ENCODE measurements at places on chromosomes 13 and 19.

DNA sequence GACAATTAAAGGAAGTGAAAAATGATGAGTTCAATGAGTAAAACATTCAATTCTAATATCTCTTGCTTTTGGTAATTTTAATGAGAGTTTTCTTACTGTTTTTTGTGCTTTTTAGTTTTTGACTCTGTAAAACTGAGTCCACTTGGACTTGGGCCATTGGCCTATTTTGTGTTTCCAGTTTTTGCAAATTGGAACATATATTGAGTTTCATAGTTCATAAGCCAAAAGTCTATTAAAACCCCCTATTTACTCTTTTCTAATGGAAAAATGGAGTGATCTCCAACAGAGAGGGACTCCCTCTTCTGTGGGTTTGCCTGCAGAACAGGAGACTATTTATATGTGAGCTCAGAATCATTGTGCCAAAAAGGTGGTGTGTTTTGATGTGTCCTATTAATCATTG is 219.7 kb upstream of the SPRY2 start:
- no peak for DNase-seq

DNA sequence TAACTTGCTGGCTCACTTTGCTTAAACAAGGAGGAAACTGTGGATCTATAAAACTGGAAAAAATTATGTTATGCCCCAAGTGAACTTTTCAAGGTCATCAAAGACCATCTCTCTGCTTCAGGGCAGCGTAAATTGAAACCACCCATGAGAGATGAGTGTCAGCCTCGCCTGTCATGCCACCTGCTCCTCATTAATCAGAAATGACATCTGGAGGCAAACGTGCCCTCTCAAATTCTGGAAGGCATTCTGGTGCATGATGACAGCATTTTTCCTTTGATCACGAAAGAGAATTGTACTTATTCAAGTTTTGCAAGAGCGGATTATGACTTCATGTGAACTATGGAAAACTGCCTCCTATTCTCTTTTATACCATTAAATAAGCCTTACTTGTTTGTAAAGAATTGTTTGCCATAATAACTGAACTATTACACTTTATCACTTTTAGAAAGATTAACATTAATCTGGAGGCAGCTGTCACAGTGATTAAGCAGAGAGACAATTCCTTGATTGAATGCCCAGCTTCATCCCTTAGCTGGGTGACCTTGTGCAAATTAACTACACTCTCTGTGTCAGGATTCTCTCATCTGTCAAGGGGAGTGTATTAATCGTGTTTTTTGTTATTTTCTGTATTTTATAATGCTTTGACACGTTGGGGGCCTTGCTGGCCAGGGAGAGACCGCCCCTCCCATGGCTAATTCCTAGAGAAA is 17.0 kb upstream of the SACS start:
- no peak for DNase-seq

GRCh38 chr19:10432736-10433130 is 12.4 kb downstream of the PDE4A start:
- DNase-seq = no peak

DNA sequence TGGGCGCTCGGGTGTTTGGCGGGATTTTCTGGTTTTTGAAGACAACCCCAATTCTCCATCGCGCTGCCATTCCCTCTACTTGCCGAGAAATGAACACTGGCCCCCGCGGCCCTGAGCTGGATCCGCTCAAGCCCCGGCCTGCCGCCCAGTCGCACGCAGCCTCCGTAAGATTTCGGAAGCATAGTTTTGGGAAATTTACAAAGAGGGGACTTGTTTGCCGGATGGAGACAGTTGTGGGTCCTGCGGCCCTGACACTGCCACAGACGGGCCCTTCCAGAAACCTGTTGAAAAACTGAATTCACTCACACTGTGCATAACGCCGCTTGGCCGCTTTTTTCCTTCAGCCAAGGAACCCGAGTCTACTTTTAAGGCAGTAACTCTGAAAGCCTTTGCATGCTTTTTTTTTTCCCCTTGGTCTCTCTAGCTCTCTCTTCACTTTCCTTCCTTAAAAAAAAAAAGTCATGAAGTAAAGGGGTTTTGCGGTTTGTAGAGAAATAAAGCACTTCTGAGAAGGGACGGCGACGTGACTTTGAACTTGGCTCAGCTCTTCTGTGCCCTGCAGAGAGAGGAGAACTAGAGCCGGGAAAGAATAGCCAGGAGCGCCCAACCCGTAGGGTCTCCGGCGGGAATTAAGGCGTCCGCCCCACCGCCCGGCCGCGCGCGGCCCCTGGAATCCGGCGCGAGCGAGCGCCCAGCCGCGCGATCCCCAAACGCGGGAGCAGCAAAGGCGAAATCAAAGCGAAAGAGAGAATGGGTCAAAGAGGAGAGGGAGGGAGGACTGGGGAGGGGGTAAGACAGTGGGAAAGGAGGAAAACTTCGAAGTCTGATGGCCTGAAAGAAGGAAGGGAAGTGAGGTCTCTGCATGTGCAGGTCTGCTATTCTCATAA is 3.4 kb upstream of the ZIC2 start:
- DNase-seq = no peak

GRCh38 chr19:48780631-48781391 is 25.5 kb downstream of the FGF21 start:
- no peak for DNase-seq

GRCh38 chr19:2051773-2052704 is 995 bp upstream of the MKNK2 start:
- DNase-seq = no peak

DNA sequence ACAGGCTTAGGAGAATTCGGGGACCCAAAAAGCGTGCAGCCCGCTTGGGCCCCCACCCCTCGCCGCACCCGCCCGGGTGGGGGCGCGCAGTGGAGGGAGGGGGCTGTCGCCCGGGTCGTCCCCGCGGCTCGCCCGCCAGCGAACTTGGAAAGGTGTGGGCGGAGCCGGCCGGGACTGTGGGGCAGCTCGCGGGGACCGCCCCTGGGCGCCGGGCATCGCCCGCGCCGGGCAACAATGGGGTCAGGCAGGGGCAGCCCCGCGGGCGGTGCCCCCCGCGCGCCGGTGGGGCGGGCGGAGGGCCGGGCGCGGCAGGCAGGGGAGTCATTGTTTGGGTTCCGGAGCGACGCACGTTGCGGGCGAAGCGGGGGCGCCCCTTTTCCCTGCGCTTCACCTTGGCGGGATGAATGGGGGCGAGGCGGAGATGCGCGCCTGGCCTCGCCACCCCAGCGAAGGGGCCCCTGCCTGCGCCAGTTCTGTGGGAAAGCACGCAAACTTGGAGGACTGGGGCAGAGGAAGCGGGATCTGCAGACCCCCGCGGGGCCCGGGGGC is 647 bp upstream of the KLF12 start:
- DNase-seq = no peak

DNA sequence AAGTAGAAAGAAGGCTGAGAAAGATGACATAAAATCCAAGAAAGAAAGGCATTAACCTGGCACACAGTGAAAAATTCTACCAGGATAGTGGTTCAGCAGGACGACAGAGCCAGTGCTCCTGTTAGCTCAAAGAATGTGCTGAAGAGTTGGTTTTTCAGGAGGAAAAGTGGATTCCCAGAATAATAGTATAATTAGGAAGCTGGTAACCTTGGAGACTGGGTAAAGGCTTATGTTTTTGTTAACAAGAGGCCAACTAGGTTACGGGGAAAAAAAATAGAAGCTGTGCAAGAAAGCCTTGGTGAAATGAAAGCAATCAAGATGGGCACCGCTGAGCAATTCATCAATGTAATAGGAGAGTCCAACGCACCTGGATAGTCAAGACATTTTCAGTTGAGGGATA is 54.7 kb downstream of the SLC15A1 start:
- no peak for DNase-seq

DNA sequence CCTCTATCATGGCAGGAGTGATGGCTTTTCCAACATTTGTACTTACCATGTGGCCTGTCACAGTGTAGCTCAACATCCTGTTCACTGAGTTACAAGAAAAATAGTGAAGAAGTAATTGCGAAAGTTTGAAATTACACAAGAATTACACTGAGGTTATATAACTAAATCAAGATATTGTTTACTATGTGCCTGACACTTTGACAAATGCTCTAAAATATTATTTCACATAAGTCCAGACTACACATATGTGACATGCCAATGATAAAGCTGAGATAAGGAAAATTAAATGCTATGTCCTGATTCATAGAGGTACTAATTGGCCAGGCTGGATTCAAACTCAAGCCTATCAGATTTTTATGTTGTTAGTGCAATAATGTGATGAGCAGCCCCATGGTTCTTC is 451.7 kb downstream of the PCDH9 start:
- DNase-seq = no peak

DNA sequence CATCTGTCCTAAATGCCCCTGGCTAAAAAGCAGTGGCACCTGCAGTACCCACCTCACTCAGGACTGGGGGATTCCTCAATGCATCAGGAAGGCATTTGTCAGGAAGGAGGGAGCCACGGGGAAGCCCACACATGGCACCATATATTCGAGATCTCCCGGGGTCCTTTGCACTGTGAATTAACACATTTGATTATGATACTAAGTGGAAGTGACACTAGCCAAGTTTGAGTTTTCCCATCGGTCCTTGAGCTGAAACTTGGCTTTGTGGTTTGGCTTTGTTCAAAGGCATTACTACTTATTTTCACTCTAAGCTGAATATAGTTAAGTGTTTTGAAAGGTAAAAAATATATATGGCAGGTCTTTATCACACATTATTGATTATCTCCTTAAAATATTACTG is 168.7 kb upstream of the MYO16 start:
- DNase-seq = no peak

DNA sequence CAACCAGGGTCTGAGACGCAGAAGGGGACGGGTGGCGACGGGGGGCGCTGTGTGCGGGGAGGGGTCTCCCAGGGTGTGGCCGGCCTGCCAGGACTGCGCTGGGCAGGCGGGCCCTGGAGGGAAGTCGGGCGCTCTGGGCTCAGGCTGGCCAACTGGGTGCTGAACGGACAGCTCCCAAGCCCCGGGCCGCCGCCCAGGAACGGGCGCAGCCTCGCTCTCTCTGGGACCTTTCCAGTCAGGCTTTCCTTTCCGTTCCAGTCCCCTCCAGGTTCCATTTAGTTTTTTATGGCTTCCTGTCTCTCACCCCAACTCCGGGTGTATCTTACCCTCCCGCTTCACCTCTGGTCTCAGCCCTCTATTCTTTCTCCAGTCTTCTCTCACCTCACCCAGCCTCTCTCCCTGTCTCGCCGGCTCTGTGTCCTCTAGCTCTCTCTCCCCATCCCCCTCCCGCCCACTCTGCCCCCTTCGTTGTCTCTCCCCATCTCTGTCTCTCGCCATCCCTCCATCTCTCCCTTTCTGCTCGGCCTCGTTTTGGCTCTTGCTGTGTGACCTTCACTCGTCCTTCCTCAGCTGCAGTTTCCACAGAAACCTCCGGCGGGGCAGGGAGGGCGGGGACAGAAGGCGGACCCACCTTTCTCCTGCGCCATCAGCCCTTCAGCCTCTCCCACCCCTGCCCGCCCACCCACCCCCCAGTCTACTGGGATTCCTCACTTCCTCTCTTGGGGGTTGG is 3.3 kb upstream of the ATP1A3 start:
- DNase-seq = no peak

DNA sequence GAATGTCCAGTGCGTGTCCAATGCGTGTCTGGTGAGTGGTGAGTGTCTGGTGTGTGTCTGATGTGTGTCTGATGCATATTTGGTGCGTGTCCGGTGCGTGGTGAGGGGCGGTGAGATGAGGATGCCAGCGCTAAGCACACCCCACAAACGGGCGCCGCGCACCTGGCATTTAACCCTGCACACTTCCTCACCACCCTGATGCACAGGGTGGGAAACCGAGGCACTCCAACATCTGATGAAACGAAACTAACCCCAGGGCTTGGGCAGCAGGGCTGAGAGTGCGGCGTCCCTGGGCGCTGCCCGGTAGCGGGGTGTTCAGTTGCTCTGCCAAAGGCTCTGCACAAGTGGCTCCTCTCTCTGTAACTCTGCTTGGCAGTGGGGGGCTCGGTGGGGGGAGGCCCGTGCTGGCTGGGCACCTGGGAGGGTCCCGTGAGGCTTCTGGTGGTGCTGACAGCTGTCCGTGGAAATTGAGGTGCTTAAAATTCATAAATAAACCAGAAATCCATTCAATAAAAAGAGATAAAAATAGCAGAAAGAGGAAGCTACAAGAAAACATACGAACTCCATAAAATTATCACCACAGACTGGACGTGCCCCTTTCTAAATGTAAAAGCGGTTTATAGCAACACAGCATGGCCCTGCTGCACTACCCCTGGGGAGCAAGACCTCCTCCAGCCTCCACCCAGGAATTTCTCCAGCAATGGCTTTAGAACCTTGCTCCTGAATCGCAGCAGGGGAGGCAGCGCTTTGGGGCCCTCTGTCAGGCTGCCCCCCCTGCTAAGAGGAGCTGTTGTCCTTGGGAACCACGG is 76.0 kb downstream of the RASA3 start:
- no peak for DNase-seq

- no peak for DNase-seq
Observed at GRCh38 chr13:98473135-98473787, 103.6 kb downstream of the STK24 start.

- no peak for DNase-seq
Observed at GRCh38 chr13:28636069-28636468, 22.9 kb upstream of the POMP start.

DNA sequence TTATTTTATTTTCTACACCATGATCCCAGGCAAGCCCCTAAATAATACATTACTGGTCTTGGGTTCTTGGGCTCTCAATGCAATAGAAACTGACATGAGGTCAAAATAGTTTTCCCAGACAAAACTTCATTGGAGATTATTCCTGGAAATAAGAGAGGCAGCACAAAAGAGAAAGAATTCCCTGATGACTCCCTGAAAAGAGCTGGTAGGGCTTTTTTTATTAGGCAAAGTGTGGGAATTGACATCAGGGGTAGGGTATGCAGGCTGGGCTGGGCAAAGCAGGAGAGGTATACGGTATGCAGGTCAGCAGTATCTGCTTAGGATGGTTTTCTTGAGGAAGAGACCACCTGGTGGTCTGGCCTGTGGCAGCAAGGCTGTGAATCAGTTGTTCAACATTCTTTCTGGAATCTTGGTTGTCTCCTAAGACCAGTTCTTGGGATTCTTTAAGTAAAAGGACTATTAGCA is 9.3 kb upstream of the IGFL3 start:
- DNase-seq = no peak

- no peak for DNase-seq
Observed at GRCh38 chr13:28532388-28533124, 37.6 kb upstream of the FLT1 start.

DNA sequence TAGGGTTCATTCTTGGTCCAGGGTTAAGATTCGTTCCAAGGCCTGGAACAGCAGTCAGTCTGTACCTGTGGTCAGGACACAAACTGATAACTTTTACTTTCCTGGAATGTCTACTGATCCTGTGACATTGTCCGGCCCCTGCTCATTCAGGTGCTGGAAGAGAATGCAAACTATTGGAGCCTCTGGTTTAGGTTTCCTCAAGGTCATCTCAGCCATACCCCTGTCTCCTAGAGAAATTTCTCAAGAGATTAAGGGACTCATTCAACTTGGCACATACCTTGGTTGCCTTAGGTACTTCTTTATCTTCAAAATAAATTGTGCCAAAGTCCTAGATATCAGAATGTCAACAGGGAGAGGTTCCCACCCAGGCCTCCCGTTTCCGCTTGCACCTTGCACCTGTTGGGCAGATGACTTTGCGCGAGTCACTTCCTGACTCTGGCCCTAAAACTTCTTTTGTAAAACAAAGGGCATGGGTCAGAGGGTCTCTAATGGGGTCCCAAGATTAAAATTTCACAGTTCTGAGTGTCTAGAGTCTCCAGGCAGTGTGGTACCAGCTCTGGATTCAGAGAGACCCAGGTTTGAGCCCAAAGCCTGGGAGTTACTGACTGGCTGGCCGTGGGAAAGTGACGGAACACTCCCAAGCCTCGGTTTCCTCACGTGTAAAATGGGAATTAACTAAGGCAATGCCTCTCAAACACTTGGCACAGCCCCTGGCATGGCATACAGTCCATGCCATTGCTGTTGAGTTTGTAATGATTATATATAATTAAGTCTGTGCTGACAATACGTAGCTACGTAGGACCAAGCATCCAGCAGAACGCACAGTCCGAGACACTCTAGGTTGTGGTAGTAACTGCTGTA is 25.8 kb upstream of the CYP2S1 start:
- no peak for DNase-seq

Measured in skeletal muscle cell (primary cell).